ENCODE measurements at places on chromosomes 3 and 15. TPM values are rescaled to one million over a fixed set of nuclear protein-coding genes. Genes with fewer than 3 reads are reported as not detected.
A peak's percentile ranks its signal among the peaks of the same experiment; 100 is the strongest.

GOLGA8Q gene
- 2.2 TPM for total RNA-seq

CILP gene
- under 0.01 TPM for total RNA-seq

ALAS1 gene
- total RNA-seq, result 32.1 TPM

SERINC4 gene
- total RNA-seq, result 0.13 TPM

GRCh38 chr15:32716915-32717425, 834 bp upstream of the GREM1 start:
- DNase-seq, result no peak

DNA sequence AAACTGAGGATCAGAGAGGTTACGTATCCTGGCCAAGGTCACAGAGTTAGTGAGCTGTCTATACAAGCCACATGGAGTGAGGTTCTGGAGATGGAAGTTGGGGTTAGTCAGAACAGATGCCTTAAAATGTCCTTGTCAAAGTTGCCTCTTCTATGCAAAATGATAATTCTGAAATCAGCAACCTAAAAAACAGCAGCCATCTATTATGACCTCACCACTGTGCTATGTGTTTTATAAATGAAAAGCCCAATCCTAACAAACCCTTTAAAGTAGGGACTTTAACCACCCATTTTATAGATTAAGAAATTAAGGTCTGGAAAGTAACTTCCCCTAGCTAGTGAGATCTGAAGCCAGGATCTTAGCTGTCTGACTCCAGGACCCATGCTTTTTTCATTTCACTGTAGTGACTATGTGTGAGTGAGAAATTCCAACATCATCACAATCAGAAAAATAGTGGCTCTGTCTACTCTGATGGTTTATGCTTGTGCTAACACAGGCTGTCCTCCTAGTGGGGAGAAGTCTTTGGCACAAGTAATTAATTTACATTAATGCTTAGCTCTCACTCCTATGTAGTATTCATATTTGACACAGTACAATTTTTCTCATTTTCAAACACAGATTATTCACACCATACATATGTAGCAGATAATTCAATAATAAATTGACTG, 143.6 kb downstream of the ANO10 start:
- DNase-seq, result no peak

DNA sequence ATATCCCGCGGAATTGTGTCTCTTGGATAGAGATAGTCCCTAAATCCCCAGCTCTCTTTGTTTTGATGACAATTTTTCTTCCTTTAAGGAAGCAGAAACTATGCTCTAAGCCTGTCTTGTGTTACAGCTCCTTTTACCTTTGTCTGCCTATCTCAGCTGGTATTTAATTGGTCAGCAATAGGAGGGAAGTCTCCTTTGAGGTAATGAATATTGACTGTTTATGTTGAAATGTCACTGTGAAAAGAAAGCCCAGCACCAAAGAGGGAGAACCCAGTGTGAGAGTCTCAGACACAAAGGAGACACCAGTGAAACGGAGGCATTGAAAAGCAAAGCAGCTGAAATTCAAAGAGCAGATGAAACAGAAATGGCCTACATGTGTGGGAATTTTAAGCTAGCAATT, 372.6 kb downstream of the NR2F2 start:
- DNase-seq, result no peak

DNA sequence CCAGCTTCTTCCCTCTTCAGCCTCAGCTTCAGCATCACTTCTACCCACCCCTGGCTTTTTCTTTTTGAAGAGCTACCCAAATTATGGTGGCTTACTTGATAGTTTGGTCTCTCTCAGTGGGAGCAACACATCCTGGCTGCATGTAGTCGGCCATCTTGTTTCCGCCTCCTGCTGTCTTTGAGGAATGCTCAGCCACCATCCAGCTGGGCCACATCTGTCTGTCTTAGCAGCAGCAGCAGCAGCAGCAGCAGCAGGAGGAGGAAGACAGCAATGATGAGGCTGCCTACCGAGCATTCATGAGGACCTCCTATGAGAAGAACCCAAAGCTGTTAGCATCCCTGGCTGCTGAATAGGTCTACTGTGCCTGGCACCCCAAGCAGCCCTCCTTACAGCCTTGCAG, 19.7 kb downstream of the IL16 start:
- DNase-seq, result no peak

DNA sequence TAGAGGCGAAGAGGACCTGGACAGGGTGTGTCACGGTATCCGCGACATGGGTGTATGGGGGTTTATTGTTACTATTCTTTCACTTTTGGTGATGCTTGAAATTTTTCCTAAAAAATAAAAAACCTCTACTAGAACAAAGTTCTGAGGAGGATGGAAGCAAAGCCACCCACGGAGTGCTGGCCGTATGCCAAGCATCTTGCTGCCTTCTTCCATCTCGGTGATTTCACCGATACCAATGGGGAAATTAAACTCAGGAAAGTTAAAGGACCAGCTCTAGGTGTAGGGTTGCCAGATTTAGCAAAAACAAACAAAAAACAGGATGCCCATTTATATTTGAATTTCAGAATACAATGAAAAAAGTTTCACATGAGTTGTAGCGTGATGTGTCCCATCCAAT, 33.9 kb downstream of the SMAD6 start:
- DNase-seq, result no peak

DNA sequence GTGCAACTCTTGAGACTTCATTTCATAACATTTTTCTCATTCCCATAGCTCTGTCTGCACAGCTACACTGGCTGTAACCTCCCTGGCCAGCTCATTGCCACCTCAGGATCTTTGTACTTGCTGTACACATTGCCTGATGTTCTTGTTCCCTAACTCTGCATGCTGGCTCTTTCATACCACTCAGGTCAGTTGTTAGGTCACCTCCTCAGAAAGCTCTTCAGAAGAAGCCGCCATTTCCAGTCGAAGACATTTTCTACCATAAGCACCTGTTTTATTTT, 176.2 kb downstream of the AKAP13 start:
- DNase-seq, result no peak

DNA sequence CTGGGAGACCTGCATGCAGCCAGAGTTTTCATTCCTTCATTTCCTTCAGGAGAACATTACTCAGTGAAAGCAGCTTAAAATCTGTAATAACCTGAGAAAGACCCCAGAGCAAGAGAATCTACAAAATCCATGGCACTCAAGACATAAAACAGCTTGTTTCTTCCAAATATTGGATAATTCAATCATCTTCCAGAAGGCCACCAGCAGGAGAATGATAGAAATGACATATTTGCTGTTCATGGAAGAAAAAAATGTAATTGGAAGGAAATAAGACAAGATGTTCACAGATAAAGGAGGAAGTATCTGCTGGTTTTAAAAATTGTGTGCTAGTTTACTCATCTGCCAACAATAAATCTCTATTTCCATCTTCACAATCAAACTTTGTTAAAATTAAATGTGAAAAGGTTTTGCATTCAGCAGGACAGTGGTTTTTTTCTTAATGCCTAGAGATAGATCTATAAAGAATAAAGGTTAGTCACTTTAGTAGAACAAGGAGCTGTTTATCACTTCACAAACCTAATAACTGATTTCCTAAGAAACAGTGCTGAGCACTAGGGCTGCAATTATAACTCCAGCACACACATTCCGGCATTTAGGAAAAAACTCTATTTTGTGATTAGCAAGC, 530.8 kb downstream of the NSUN3 start:
- DNase-seq, result no peak

DNA sequence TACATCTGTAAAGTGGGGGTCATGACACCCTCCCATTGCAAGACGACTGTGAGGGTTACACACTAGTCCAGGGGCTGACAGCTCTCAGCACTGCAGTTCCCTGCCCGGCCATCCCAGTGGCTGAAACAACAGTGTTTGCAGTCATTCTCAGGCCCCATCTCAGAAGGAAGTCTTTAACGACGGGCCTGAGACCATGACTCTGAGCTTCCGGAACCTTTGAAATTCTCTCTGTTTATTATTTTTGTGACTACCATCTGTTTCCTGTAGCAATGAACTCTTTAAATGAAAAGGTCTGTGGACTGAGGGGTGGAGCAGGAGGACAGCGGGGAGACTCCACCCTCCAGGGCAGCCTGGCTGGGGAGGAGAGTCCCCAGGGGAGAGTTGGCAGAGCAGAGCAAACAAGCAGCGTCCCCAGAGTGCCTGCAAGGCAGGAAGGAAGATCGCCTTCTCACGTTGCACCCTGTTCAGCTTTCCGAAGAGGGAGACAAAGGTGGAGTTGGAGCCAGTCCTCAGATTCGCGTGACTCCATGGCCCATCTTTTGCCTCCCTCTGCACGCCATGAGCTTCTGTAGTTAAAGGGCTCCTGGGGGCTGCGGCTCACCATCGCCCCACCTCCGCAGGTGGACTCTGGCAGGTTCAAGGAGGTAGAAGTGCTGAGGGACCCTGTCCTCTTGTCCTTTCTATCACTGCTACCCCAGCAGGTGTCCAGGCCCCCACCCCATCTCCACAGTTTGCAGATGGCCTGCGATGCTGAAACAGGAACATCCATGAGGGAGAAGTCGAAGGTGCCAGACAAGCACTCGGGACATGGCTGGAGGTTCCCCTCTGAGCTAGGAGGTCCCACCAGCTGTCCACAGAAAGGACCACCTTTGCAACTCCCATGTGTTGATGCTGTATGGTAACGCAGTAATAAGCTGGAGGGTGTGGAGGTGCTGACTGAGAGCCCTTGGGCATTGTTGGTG, 525.8 kb upstream of the PROK2 start:
- no peak for DNase-seq

DNA sequence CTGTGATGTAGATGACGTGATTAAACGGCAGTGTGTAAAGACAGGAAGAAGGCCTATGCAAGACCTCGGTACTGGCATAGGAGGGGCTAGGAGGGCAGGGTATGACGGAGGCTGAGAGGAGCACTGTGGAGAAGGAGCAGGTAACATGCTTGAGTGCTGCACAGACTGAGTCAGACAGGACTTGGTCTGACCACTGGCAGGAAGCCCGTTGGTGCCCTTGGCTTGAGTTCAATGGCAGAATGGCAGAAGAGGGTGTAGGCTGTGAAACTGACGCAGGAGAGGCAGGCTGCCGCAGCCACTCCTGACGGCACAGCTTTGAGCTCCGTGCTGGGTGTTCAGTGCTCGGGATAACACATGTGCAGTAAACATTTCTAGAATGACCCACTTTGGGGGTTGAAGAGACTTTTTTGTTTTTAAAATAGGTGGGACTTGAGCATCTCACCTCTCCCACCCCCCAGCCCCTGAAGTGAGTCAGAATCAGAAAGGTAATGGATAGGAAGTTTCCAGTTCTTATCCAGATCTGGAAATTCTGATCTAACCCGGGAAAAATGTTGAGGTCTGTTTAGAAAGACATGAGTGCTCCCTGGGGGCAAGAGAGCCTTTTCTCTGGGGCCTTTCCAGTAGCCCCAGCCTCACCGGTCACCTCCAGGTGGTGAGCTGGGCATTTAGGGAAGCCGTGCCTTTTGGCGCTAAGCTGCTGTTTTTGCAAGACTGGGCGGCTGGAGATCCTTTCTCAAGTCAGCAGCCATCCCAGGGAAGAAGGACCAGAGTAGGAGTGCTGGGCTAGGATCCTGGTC, 126.4 kb downstream of the RPLP1 start:
- DNase-seq, result peak; percentile 61

- no peak for DNase-seq
These were observed 8.9 kb upstream of the FURIN start for GRCh38 chr15:90859234-90860131.

DNA sequence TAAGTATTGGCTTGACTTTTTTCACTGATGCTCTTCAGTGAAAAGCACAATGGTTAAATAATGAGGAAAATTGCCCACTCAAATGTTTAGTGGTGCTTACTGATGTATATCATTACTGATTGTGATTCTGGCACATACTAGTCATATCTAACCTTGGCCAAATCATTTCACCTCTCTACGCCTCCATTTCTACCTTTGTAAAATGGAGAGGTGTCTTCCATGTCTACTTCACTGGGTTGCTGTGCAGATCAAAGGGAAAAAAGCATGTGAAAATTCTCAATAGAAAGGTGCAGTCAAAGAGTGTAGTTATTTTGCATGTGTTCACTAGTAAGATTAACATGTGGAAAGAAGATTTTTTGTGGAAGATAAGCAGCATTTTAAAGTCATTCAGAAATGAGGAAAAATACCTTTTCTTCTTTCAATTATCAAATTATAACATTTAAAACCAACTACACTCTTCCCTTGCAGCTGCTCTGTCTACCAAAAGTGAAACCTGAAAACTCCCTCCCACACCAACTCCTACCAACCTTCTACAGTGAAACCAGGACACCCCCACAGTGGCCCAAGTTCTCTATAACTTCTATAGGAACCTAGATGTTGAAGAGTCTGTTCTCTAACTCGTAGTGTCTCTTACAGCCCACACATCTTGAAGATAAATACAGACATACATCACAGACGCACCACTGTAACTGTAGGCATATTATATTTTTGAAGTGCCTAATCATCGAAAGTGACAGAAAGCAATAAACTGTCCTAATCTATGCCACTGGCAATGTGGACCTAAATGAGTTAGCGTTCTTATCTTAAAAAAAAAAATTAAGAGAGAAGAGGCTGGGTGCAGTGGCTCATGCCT, 1.4 kb downstream of the CD200R1 start:
- DNase-seq, result no peak

- peak; percentile 20 for DNase-seq
These were observed 2.4 kb upstream of the CXCR6 start for GRCh38 chr3:45940781-45941365.

DNA sequence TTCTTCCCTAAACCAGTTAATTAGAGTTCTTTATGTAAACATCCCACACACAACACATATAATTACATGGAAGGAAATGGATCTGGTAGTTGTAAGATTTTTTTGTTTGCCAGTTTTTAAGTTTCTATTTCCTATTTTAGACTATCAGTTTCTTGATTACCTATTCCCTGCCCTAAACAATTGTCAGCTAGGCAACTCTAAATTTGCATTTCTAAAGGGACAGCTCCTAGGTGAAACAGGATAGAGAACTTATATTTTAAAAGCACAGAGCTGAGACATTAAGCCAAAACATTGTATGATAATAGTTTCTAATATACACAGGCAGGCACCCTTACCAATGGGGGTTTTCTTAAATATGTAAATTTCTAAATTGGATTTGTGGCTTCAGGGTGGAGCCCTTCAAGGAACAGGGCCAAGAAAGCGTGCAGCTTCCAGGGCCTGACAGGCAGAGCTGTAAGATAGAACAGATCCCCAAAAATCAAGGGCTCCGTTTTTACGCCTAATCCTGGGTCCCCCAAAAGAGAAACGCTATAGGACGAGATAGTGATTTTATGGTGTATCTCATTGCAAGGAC, 8.9 kb downstream of the LEKR1 start:
- DNase-seq, result no peak

DNA sequence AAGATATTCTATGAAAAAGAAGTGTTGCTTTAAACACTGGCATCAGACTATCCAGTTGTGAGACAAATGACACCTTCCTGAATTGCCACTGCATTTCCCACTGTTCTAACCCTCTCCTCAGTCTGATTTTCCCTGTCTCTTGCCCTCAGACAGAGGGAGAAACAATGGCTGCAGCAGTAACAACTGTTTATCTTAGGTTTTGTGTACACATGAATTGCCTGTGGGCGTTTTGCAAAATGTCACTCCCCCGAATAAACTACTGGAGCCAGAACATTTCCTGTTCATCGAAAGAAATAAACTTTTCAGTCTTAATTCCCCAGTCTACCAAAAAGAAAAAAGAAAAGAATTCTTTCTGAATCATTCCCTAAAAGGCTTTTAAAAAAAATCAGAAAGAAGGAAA, 155.1 kb downstream of the MAGI1 start:
- DNase-seq, result peak; percentile 26

All from bronchial epithelial cell (primary cell).